ENCODE measurements at places on chromosomes 16 and 17.

- DNase-seq, result peak; percentile 95
These were observed 3.2 kb upstream of the TMEM88 start for GRCh38 chr17:7851438-7852261.

GRCh38 chr17:50848711-50849110 is 13.3 kb downstream of the WFIKKN2 start:
- no peak for DNase-seq

GRCh38 chr16:51050377-51050706 is 100.7 kb downstream of the SALL1 start:
- no peak for DNase-seq

- DNase-seq, result no peak
These were observed 14.8 kb upstream of the NUDT16L1 start for GRCh38 chr16:4678596-4678995.

GRCh38 chr17:28372203-28372944 is 880 bp downstream of the SARM1 start:
- DNase-seq, result peak; percentile 54

Measured in G401 (cell line).